ENCODE measurements at places on chromosomes 4 and X.

GRCh38 chr4:123503698-123504363 is 107.2 kb downstream of the SPRY1 start:
- no peak for DNase-seq

GRCh38 chr4:2300431-2301224 is 38.7 kb upstream of the MXD4 start:
- DNase-seq: no peak

- no peak for DNase-seq
Observed at GRCh38 chrX:10676235-10676957, 56.0 kb upstream of the MID1 start.

- no peak for DNase-seq
Observed at GRCh38 chrX:139508099-139508498, 22.4 kb upstream of the F9 start.

GRCh38 chrX:526295-527224 is 104.0 kb upstream of the SHOX start:
- DNase-seq: no peak

- DNase-seq: no peak
Observed at GRCh38 chr4:7780751-7781348, 158.8 kb downstream of the AFAP1 start.

All from AG20443 (cell line).